LNCaP clone FGC (cell line): ENCODE measurements at places on chromosomes 1 and 21.

DNA sequence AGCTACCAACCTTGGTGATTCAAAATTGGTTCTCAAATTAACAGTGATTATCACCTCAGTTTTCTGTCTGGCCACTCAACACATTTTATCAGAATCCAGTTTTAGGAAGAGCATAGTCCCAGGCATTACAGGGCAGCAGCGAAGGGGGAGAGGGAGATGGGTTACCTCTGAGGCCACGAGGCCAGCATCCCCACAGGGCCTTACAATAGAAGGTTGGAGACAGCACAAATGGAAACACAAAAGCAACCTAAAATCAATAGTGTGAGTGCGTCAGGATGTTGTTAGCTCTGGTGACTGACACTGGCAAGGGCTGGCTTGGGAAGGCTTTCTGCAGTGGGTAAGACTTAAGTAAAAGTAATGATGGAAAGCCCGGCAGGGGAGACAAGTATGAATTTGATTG is 79.5 kb downstream of the JAK1 start:
- no peak for DNase-seq

GRCh38 chr1:69911301-69911801 is 294.0 kb downstream of the LRRC40 start:
- no peak for DNase-seq

DNA sequence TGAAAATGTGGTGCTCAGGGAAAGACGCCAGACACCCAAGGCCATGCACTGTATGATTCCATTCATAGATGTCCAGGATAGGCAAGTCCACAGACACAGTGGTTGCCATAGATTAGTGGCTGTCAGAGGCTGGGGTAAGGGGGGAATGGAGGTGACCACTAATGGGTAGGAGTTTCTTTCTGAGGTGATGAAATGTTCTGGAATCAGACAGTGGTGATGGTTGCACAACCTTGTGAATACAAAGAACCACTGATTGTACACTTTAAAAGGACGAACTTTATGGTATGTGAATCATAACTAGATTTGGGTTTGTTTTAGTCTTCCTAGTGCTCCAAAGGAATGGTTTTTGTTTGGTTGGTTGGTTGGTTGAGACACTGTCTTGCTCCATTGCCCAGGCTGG is 51.7 kb downstream of the PRAMEF20 start:
- DNase-seq = no peak

DNA sequence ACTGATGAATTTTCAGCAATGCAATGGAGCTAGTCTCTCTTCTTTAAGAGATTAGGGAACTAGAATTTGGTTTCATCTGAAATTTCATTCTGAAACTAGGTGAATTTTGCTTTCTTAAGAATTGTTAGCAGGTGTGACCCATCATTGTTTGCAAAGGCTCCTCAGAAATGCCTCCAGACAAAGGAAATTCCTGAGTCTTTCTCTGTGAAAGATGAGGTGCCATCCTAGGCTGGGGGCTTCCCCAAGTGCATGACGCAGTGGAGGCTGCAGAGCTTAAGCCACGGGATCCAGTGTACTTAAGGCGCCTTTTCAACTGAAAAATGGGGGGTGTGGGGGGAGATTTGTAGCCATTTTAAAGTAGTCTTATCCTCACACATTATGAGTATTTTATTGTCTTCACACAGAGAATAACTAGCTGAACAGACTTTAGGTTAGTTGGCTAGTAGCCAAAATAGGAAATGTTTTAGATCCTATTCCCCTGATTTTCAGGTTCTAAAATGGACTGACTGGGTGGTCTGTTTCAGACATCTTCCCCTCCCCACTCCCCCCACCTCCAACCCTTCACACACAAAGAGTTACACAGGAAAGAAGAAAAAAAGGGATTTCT is 202.0 kb downstream of the NFIA start:
- no peak for DNase-seq

DNA sequence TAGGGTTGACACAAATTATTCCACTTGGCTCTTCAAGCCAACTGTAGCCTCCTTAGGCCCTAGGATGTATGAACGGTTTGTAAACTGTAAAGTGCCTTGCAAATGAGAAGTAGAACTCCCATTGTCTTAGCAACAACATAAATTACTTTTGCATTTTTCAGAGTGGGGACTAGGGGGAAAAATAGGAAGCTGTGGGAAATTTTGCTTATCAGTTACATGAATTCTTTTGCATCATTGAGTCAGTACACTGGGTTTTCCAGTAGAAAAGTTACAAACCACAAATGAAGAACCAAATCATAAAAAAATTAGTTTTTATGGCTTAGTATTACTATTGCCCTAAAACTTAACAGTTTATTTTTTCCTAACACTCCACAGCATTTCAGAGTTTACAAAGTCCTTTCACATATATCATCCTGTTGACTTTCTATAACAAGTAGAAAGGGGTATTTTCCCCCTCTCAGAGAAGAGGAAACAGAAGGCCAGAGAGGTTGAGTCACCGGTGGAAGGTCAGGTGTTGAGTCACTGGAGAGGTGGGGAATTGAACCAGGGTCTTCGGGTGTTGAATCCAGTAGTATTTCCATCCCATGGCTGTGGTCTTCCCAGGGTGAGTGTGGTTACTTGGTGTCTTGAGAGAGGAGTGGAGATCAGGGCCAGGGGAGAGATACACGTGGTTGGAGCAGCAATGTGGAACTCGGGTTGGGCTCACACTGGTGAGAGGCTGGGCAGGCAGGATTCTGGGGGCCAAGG is 71.9 kb upstream of the USP24 start:
- no peak for DNase-seq

DNA sequence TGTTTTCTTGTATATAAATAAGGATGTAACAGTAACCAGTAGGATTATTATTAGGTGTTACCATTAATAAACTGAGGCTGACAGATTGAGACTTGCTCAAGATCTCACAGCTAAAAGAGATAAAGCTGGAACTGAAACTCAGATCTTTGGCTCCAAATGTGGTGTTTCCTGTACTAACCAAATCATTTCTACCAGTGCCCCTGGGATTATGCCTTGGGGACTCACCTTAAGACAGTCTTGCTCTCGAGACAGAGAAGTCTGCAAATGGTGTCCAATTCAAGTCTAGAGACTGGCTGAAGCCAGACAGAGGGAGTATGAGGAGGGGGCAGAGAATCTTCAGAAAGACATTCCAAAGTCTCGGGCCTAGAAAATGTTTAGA is 593 bp upstream of the CD53 start:
- no peak for DNase-seq

DNA sequence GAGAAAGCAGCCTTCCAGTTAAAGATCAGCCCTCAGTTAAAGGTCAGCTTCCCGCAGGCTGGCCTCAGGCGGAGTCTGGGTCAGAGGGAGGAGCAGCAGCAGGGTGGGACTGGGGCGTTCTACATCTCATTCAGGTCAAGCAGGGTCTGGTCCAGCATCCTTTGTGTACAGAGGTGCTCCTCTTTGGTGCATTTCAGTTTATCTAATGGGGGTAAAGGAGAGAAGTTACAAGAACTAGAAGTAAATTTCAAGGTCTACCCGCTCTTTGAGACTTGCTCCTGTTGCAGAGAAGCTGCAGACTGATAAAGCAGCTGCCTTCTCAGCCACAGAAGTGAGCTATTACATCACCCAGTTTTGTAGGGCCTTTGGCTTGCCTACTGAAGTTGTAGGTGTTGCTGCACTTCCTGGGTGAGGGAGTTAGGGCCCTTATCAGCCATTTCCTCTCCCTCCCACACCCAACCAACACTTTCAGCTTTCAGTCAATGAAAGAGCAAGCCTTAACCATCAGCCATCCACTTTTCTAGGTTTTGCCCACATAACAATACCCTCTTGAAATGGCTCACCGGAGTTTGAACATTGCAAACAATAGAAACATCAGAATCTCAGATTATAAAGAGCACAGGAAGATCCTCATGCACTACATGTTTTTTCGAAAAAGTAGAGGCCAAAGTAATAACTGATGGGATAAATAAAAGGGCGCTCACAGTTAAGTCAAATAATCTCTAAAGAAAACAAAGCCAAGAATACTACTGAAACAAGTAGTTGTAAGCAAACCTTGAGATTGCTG is 2.8 kb upstream of the NUP210L start:
- DNase-seq = no peak

- no peak for DNase-seq
Measured at GRCh38 chr1:101567582-101568189, 330.9 kb downstream of the S1PR1 start.

- DNase-seq = no peak
Measured at GRCh38 chr1:92901126-92901525, 60.1 kb downstream of the DIPK1A start.

DNA sequence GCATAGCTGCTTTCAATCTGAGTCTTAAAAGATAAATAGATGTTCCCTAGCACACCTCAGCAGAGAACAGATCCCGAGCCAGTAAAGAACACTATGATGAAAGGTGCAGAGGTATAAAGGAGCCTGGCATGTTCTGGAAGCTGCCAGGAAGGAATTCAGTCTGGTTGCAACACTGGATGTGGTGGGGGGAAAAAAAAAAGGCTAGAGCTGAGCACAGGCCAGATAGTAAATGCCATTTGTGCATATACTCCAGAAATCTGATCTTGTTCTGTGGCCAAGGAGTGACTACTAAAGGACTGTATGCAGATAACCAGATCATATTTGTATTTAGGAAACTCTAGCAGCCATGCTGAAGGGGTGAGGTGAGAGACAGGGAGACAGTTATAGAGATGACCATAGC is 240.3 kb downstream of the VAV3 start:
- no peak for DNase-seq

- DNase-seq = peak; percentile 63
Measured at GRCh38 chr1:168285521-168285790, 4.8 kb downstream of the TBX19 start.

- DNase-seq = no peak
Measured at GRCh38 chr1:45802343-45803298, 791 bp upstream of the MAST2 start.

GRCh38 chr1:105419030-105419429 is 1637.4 kb upstream of the PRMT6 start:
- DNase-seq = no peak

DNA sequence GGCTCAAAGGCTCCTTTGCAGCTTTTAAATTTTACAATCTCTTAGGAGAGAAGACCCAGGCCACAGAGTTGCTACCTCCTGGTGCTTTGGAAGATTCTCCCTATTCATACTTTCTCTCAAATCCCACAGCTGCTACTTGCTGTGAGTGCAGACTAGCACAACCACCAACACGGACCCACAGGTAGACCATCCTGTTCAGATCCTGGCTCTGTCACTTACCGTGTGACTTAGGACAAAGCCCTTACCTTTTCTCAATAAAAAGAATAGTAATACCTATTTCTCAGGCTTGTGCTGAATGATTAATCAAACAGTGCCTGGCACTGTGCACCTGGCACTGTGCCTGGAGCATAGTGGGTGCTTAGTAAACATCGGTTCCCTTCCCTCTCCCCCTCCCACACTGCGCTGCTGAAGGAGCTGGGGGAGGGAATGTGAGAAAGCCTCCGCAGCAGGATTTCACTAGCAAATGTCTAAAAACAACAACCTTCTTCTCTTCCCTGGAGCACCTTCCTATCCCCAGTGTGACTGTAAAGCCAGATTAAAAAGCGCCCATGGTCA is 81.7 kb downstream of the PGM1 start:
- DNase-seq = no peak

DNA sequence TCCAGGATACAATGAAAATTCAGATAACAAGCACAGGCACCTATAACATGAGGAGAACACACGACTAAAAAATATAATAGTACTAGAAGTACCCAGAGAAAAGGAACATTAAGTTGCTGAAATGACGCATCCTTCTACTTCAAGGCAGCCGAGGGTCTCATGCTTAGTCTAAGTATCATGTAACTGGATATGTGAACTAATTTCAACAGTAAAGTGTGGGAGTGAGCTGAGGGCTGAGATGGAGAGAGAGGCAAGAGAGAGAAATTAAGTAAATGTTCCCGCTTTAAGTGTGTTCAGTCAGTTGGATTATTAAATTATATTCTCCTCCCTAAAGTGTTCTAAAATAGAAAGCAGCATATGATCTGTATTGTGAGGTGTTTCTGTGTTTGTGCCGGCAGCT is 152.2 kb upstream of the KRTAP19-8 start:
- DNase-seq = no peak

DNA sequence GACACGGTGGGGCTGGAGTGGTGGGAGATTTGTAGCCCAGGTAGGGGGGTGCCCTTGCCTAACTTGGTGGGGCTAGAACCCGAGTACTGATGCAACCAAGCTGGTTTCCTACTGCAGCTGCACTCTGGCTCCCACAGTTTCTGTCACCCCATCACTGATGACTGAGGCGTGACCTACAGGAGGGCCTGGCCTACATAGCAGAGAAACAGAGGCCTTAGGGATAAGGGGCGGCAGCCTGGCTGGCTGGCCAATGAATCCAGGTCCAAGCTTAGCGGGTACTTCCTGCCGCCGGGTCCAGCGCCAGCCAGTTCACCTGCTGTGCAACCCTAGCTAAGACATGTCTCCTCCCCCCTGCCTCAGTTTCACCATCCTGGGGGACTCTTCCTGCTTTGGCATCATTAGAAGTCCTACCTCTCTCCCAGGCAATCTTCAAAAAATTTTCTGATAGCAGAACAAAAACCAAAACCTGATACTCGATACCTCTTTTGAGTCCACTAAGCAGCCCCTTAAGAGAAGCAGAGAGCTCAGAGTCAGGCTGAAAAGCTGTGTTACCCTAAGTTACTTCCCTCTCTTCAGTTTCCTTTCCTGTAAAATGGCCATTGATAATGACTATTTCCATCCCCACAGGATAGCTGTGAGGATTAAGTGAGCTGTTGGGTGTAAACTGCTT is 27.3 kb upstream of the RNF19B start:
- DNase-seq = no peak

- peak; percentile 40 for DNase-seq
Measured at GRCh38 chr1:203288400-203288799, 16.9 kb upstream of the BTG2 start.

DNA sequence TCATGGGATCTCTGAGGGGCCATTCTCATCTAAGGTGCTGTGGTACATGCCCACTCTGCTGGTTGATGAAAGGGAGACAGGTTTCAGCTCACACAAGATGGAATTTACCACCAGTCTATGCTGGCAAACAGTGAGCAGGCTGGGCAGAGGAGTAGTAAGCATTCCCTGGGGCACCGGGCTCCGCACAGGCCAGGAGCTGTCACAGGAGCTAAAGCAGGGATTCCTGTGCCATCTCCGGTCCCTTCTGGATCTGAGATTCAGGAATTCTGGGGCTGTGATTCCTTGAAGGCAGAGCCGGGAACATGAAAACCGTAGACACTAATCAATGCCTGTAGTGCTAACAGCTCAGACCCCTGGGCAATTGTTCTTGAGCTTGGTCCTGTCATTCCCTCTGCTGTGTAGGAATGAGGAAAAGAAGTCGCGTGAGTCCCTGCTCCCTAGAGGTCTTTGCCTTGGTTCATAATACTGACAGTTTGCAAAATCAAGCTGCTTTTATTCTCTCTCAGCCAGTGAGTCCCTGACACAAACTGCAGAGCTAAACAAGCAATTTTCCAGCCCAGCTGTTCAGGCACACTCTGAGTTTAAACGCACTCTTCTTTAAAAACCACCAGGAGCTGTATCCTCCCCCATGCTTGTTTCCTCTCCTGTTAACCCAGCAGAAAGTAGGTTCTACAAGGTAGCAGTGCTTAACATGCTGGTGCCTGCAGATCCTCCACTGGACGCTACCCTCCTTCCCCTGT is 52.5 kb downstream of the MDM4 start:
- DNase-seq = no peak

DNA sequence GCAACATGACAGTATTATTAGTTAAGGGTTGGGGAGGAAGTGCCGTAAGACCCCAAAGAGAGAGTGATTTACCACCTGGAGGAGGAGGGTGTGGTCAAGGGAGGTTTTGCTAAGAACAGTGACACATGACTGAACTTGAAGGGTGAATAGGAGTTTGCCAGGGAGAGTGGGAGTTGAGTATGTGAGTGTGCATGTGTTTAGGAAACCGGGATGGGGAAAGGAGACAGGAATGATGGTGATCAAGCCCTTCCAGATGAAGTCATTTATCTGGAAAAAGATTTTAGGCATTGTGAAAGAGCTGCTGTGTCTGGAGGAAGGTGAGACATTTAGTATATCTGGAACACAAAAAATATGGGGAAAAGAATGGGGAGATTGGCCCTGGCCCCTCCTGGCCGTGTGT is 28.1 kb upstream of the IL10 start:
- no peak for DNase-seq
